ENCODE measurements at places on chromosomes 4 and X. TPM values are rescaled to one million over a fixed set of nuclear protein-coding genes. Genes with fewer than 3 reads are reported as not detected.

DNA sequence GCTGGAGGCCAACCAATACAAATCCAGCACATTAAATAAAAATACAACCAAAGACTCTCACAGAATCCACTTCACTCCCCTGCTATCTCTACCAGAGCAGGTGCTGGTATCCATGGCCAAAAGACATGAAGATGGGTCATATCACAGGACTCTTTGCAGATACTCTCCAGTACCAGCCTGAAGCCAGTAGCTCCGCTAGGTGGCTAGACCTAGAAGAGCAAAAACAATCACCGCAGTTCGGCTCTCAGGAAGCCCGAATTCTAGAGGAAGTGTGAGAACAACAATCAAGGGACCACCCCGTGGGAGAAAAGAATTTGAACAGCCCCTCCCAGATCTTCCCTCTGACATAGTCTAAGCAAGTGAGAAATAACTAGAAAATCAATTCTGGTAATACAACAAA, 20.2 kb downstream of the CLIC2 start:
- peak; percentile 29 for DNase-seq

GRCh38 chr4:10917566-10917965, 233.0 kb upstream of the CLNK start:
- DNase-seq = no peak

- peak; percentile 100 for DNase-seq
Measured at GRCh38 chrX:318068-318738, 393 bp downstream of the GTPBP6 start.

- DNase-seq = no peak
Measured at GRCh38 chrX:153989973-153990655, 17.6 kb downstream of the TMEM187 start.

GRCh38 chr4:55378617-55379467, 16.9 kb upstream of the TMEM165 start:
- no peak for DNase-seq

DNA sequence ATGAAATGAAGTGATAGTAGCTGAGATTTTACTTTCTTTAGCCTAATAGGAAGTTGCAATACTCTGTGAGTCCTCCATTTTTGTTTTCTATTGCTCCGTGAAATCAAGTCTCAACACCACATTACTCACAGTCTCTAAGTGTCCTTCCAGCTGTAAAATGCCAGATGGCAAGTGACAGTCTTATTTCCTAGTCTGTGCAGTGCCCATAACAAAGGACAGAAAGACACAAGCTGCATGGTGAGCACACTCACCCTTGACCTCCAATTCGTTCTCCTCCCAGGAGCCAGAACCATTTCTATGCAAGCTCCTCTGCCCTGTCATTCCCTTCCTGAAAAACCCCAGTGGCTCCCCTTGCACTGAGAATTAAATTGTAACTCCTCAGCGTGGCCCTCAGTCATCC, 101.6 kb downstream of the PARM1 start:
- no peak for DNase-seq

GRCh38 chr4:20696815-20697214, 3.4 kb upstream of the PACRGL start:
- DNase-seq = no peak

DNA sequence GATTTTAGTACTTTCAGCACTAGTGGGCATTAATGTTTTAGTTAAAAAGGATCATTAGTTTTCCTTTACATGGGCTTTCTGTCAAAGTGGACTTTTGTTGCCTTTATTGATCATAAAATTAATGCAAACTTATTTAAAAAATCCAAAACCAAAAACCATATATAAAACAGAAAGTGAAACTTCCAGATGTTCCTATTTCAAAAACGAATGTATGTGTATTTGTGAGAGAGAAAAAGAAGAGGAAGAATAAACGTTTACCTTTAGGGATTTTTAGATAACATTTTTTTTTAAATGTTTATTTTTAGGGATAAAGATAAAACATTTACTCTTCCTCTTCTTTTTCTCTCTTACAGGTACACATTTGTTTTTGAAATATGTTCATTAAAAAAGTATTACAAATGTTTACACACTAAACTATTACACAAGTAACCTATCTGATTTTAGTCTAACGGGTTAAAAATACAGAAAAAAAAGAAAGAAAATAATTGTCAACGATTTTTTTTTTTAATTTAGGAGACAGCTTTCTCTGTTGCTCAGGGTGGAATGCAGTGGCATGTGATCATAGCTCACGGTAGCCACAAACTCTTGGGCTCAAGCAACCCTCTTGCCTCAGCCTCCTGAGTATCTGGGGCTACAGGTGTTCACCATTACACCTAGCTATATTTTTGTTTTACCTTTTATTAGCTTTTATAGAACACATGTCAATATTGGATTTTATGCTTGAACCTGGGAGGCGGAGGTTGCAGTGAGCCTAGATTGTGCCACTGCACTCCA, 16.8 kb upstream of the COX18 start:
- no peak for DNase-seq

GRCh38 chrX:79556800-79557199, 189.7 kb upstream of the ITM2A start:
- DNase-seq = no peak

GRCh38 chr4:134906404-134907023, 704.9 kb upstream of the PABPC4L start:
- DNase-seq = peak; percentile 34

GRCh38 chrX:83469551-83469950, 38.5 kb upstream of the POU3F4 start:
- DNase-seq = peak; percentile 38

GRCh38 chr4:4461850-4462249, 74.9 kb downstream of the NSG1 start:
- no peak for DNase-seq

DNA sequence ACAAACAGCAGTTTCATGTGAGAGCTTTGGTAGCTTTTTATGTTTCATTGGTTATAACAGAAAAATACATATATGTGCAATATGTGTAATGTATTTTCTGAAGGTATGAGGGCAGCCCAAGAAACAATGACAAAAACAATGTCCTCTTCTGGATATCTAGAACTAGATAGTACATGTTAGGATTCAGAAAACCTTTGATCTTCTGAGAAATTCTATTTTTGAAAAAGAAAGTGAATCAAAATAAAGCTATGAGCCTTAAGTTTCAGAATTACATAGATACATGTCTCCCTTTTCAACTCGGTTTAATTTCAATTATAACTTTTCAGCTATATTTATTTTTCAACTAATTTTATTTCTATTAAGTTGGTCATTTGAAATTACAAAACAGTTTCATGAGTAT, 131.9 kb downstream of the REELD1 start:
- no peak for DNase-seq

GRCh38 chr4:79893456-79893855, 179.6 kb downstream of the ANTXR2 start:
- no peak for DNase-seq

DNA sequence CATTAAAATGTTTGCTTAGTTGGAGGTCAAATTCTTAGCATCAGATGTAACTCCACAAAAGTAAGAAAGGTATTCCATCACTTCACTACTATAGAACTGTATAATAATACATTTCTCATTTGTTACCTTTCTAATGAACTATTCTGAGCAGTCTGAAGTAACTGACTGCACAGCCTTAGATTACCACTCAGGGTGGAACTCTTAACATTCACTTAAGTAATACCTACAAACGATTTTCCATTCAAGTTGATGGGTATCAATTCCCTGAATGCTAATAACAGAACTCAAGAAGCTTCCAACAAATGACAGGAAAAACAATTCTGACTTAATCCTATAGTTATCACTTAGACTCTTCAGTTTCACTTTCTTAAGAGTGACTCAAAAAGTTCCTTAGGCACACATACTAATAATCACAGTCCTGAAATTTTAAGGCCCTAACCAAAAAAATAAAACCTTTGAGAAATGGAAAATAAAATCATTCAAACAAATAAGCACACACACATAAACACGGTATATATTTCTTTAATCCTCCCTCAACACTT, 20.9 kb downstream of the HNRNPD start:
- no peak for DNase-seq

DNA sequence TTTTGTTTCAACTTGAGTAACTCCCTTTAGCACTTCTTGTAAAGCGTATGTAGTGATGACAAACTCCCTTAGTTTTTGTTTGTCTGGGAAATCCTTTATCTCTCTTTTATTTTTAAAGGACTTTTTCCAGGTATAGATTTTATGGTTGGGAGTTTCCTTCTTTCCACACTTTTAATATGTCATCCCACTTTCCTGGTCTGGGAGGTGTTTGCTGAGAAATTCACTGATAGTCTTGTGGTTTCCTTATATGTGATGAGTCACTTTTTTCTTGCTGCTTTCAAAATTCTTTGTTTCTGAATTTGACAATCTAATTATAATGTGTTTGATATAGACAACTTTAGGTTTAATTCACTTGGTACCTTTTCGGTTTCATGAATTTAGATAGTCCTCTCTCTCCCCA, 353.9 kb downstream of the GPAT3 start:
- DNase-seq = no peak

- DNase-seq = no peak
Measured at GRCh38 chrX:78769946-78770345, 22.4 kb downstream of the LPAR4 start.

- no peak for DNase-seq
Measured at GRCh38 chr4:183873409-183874185, 31.5 kb upstream of the STOX2 start.

GRCh38 chrX:53171356-53171755, 53.7 kb downstream of the KDM5C start:
- no peak for DNase-seq

DNA sequence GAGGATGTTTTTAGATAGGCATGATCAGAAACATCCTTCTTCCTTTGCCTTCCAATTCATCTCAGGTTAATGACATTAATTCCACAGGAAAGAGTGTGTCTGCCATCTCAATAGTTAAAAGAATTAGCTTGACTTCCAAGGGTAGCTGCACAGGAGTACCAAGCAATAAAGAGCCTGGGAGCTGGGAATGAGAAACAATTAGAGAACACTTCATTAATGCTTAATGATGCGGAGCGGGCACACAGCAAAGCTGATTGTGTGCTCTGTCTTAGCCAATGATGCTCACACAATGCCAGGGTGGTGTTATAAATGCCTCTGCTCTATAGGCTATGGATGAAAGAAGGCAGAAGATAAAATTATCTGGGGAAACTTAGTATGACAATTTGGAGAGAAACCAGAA, 1052.5 kb upstream of the LCORL start:
- DNase-seq = no peak

GRCh38 chr4:40409835-40410234, 74.7 kb downstream of the CHRNA9 start:
- DNase-seq = no peak

DNA sequence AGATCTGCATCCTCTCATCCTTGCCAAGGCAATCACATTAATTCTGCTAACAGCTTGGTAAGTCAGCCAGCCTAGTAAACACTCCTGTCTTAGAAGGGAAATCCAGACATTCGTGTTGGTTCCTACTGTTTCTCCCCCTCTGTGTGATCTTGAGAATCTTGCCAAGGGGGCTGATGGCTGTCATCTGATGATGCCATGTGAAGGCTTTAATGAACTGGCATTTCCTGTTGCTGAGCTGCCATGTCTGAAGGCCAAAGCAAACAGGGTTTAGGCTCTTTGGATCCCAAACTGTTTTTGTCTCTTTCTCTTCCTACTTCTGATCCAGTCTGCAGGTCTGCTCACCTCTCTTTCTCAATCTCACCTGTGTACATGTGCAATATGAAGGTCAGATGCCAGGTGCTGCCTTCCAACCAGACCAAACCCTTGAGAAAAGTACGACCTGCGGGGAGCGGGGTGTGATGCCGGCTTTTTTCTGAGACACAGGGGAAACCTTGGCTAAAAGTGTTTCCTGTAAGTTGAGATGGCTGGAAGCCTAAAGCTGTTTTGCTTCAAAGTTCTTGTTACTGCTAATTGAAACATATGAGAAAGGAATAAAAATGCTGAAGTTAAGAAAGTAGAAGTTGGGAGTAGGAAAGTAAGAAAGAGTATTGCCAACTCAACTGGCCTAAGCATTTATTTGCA, 532.9 kb downstream of the ANKRD50 start:
- DNase-seq = no peak

- no peak for DNase-seq
Measured at GRCh38 chrX:136584545-136584944, 52.5 kb downstream of the VGLL1 start.

DNA sequence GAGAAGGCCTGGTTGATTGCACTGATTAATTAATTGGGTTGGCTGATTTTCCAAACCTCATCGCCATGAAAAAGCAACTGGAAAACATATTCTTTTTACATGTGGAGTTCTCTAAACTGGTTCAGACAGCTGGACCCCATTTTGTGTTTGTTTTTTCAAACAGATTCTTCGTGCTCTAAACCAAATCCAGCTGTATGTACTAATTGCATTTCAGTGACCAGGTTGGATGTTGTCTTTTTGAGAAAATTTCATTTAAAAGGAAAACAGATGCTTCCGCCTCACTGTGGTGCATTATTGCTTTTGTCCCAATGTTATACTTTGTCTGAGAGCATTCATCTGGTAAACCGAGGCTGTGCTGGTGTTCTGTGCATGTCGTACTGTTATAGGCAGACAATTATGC, 67.8 kb upstream of the LNX1 start:
- no peak for DNase-seq

DNA sequence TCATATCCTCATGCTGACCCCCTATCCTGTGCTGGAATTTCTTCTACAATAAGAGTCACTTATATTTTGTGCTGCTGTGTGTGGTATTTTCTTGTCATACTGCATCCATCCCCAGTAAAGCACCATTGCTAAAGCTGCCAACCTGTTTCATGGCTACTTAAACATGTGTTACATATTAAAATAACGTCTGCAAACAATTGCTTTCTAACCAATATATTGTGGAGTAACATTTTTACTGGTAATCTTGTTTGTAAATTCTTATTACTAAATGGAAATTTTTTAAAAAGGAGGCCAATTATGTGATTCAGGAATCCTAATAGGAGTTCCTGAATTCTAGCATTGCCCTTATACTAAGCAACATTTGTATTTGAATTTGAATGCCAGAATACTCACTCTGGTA, 160.3 kb upstream of the VEGFC start:
- DNase-seq = no peak

GRCh38 chr4:147340591-147341120, 140.2 kb upstream of the EDNRA start:
- no peak for DNase-seq

DNA sequence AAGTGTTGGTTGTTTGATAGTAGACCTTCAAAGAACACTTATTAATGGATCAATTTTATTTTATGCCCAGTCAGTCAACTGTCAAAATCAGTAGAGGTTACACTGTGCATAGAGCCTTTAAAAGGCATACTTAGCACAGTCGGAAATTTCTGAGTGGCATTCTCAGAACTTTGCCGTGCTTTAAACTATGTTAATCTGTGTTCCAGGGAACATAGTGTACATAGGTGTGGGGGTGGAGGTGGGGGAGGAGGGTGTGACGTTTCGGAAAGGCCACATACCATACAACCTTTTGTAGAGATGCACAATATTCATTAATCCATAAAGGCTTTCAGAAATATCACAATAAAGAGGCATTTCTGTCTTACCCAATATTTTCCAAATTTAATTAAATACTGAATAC, 75.8 kb downstream of the RS1 start:
- no peak for DNase-seq

- DNase-seq = no peak
Measured at GRCh38 chr4:27668001-27668400, 807.4 kb downstream of the STIM2 start.

UCP1 gene
- total RNA-seq = not detected

PCDH7 gene
- total RNA-seq = 18.0 TPM

SYN1 gene
- 11.7 TPM for total RNA-seq

UGT2B10 gene
- total RNA-seq = not detected

SPANXN4 gene
- not detected for total RNA-seq

ANK2 gene
- total RNA-seq = 30.5 TPM

DMRTC1 gene
- not detected for total RNA-seq

TMPRSS11F gene
- not detected for total RNA-seq

GAGE13 gene
- total RNA-seq = not detected

Data from H9 (cell line).